ENCODE measurements at places on chromosomes 5 and 9.

DNA sequence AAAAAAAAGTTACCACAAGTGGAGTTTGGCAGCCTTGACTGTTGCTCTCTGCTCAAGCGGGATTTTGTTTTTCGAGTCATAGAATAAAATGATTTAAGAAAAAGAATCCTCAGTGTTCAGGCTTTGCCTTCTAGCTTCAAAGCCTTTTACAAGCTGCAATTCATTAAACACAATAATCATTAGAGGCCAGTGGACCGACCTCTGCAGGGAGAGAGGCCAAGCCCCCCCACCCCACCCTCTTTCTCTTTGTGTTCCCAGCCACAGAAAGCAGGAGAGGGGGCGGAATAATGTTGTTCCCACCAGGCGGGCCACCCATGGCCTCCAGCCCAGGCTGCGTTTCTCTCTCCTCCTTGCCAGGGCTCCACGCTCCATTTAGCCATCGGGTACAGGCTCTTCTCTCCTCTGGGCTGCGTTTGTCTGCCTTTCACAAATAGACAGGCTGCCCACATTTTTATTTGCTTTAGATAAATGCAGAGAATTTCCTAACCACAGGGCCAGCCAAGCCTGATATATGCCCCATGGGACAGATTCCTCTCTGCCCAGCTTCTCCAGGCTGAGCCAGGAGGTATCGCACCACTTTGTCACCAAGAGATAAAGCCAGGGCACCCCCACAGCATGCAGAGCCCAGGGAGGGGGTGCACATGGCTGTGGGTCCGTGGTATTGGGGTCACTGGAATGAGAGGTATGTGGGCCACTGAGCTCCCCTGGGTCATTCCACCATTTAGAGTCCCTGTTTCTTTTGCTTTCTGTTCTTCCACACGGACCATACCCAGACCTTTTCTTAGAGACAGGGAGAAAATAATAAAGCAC is 318.8 kb downstream of the PIK3R1 start:
- DNase-seq: no peak

DNA sequence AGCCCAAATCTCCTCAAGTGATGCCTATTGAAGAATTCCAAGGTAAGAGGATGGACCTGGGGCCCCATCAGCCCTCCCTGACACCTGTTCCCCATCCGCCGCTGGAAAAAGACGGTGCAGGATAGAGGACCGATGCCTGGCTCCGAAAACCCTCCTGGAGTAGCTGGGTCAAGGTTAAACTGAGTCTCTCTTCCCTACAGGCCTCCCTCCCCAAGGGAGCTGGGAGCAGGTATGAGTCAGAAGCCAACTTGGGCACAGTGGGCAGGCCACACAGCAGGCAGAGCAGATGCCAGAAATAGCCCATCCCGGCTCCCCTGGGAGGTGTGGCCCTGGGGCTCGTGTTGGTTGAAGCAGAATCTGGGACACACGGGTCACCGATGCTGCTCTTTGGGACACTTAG is 75.6 kb downstream of the NTNG2 start:
- DNase-seq: no peak

DNA sequence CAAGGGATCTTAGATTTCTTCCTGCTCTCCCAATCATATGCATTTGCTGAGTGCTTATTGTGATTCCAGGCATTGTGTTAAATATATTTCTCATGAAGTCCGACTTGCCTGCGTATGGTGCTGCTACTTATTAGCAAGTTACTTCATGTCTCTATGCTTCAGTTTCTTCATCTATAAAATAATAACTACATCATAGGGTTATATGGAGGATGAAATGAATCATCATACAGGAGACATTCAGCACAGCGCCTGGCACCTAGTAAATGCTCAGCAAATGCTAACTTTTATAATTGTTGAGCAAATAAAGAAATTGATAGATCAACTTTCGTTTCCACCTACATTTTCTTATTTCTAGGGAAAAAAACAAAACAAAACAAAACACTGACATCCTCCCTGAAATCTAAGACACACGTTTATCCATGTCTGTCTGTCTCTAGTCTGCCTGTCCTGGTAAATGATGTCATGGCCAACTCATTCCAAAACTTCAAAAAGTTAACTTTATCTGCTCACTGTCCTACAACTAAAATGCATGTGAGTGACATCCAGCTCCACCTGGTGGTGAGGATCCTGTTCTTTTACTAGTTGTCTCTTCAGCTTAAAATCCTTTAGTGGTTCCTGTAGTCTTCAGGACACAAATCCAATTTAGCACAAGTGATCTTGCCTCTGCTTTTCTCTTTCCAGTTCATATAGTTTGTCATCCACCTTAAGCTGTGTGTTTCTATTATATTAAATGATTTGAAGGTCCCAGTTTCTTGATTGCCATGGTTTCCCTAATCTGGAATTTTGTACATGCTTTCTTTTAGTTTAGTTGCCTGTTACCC is 27.7 kb downstream of the PPP3R2 start:
- DNase-seq: no peak

DNA sequence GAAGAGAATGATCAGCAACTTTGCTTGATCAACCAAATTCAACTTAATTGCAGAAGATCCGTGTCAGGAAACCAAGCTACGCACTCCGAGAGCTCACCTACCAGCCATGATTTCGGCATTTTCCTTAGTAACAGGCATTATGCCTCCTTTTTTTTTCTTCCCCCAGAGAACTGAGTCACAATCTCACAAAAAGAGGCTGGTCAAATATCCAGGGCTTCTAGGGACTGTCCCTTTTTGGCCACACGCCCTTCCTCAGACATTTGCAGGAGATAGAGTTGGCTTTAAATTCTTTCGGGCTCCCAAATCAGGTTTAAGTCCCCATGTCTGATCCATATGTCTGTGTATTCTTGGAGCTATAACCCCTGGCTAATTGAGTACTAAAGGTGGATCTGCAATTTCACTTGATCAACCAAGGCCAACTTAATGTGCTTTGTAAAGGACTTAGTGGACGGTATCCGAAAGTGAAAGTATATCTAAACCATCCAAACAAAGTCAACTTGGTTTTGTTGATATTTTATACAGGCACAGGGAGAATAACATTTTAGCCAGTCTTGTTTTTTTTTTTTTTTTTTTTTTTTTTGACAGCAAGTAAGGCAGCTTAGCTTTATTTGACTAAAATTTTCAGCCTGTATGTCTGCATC is 100.8 kb upstream of the TBCA start:
- no peak for DNase-seq

- no peak for DNase-seq
Observed at GRCh38 chr9:13621872-13622564, 342.5 kb upstream of the MPDZ start.

DNA sequence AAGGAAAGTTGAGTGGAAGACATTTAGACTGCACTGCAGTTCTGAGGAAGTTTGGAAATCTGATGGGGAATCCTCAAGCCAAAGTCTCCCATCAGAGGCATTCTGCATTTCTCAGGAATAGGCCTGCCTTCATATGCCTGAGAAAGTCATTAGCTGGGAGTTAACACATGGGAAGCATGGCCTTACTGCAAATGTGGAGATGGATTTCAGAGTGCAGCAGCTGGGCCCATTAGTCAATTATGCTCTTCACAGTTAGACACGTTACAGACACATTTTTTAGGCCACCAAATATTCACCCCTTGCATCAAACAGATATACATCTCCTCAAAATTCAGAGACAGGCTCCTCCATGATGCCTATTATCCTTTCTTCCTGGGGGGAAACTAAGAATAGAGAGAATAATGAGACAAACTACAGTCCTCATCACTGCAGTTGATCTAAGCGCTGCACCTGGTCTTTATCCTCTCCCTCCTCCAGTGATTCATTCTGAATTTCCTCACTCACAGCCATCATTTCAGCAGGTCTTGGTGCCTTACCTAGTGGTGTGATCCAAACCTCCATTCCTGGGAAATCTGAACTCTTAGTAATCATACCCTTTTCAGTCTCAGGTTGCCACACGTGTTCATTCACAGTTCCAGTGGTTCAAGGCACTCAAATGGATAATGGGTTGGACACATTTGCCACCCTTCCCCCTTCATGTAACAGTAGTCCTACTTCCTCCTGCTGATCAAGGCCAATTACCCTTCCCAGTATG is 47.9 kb upstream of the PPP2CA start:
- DNase-seq: no peak

Measured in stimulated activated CD8-positive, alpha-beta memory T cell treated with anti-CD3 and anti-CD28 coated beads, Interleukin-7, amount 100 ng/mL, for 4 hours (primary cell).